ENCODE measurements at places on chromosomes 6 and 20.

GRCh38 chr6:77876300-77876699 lies 223.5 kb downstream of the MEI4 start:
- no peak for DNase-seq

DNA sequence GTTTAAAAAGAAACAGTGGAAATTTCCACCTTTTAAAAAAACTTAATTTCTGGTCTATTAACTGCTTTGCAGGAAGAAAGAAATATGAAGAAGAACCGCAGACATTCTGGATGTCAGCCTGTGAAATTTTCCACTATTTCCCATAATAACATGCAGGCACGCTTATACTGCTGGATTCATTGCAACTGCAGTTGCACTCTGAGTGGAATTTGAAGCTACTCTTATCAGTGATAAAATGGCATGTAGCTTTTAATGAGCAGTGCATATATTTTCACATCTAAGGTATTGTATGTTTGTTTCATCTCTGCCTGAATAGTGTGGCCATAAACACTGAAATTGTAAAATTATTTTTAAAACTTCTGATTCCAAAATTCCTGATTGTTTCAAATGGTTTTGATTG lies 28.2 kb downstream of the NCOA3 start:
- no peak for DNase-seq

DNA sequence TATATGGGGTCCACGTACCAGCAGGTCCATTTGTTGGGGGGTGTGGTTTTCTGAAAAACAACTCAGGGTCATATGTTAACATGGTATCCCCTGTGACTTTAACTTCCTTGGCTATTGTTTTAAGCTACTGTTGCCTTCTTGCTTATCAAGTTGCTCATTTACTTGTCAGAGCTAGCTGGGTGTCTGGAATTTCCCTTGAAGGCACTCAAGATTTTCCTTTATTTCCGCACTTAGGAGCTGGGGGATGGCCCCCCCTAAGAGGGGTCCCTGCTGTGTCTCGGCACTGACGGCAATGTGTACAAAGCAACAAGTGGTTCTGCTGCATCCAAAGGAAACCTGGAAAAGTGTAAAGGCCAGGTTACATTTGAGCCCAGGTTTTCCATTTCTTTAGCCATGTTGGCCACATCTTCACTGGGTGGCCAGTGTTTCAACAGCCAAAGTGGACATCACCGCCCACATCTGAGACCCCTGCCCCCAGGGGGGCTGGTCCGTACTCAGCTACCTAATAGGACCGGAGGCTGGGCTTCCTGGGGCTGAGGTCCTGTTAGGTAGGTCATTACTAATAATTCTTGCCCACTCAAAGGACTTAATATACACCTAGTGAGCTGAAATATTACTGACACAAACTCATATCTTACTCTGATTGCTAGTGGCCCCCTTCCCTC lies 24.8 kb upstream of the SYNDIG1 start:
- peak; percentile 68 for DNase-seq

GRCh38 chr6:5300206-5300764 lies 39.0 kb downstream of the FARS2 start:
- no peak for DNase-seq

GRCh38 chr6:113631666-113632065 lies 225.5 kb upstream of the MARCKS start:
- no peak for DNase-seq

GRCh38 chr6:9540534-9541126 lies 874.2 kb downstream of the TFAP2A start:
- no peak for DNase-seq

DNA sequence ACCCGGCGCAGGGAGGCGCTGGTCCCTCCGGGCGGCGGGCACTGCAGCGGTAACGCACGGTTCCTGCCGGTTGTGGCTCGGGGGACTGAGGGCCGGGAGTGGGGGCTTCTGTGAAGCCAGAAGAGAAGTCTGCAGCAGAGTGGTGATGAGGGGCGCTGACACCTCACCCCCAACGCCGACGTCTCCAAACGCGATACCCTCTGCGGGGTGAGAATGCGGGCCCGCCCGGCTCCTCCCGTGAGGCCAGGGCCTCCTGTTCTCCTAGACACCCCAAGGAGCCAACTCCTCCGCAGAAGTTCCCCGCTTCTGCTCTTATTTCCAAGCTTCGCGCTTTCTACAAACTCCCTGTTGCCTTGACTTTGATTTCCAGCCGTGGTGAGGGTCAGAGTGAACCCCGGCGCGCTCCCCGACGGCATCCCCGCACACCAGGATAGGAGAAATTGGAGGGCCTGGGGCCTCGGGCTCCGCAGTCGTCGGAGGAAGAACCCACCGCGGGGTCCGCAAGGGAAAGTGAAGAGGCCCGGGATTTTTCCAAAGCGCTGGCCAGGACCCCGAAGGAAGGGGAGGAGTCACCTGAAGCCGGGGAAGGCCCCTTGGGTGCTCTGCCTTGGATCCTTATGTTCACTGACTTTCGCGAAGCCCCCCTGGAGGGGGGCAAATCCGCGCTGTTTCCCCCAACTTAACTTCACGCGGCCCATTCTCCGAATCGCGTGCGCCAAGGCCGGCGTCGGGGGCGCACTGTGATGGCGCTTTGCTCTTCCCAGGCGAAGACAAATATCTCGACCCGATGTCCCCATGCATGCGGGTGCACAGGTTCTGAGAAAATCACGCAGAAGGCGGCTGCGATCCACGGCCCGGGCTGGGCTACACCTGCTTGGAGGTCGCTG lies 3.1 kb upstream of the INSM1 start:
- no peak for DNase-seq

GRCh38 chr6:144898052-144898689 lies 613.0 kb downstream of the UTRN start:
- no peak for DNase-seq

DNA sequence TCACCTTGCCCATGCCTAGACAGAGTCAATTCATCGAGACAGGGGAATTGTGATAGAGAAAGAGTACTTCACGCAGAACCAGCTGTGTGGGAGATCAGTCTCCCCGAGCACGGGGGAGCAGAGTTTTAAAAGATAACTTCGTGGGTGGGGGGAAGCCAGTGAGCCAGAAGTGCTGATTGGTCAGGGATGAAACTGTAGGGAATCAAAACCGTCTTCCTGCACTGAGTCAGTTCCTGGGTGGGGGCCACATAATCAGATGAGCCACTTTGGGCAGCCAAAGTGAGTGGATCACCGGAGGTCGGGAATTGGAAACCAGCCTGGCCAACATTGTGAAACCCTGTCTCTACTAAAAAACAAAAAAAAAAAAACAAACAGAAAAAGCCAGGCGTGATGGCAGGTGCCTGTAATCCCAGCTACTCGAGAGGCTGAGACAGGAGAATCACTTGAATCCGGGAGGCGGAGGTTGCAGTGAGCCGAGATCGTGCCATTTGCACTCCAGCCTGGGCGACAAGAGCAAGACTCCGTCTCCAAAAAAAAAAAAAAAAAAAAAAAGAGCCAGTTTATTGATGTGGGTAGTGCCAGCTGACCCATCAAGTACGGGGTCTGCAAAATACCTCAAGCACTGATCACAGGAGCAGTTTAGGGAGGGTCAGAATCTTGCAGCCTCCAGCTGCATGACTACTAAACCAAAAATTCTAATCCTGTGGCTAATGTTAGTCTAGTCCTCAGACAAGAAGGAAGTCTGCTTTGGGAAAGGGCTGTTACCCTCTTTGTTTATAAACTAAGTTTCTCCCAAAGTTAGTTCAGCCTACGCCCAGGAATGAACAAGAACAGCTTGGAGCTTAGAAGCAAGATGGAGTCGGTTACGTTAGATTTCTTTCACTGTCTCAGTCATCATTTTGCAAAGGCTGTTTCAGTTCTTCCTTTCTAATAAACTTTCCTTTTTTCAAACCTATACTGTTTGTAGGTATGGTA lies 3.9 kb upstream of the TRIM39 start:
- DNase-seq = no peak

- no peak for DNase-seq
These were observed 1.6 kb downstream of the PHF1 start for GRCh38 chr6:33412140-33413009.

DNA sequence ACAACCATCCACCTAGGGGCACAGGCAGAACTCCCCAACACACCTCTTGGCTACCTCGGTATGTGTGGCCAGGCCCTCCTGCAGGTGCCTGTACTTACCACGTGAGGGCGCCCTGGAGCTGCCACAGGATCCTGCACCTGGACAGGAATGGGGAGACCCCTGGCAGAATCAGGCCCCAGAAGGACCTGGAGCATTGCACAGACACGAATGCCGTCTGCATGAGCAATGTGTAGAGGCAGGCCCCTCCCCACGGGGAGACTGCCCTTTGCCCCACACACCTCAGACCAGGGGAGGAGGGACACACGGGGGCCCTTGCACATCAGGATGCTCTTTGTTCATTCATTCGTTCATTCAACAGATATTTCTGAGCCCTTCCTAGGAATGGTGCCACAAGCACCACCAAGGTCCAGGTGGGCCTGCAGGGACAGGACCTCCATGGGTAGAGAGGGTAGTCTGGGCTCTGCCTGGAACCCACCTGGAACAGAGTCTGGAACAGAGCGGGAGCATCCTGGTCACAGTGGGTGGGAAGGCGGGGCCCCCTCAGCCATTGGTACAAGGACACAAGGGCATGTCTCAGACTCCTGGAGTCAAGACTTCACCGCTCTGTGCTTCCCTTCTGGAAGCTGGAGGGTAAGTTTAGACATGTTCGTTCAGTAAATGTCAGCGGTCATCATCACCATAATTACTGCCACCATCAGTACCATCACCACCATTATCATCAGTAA lies 32.3 kb downstream of the YTHDF1 start:
- DNase-seq = peak; percentile 57

DNA sequence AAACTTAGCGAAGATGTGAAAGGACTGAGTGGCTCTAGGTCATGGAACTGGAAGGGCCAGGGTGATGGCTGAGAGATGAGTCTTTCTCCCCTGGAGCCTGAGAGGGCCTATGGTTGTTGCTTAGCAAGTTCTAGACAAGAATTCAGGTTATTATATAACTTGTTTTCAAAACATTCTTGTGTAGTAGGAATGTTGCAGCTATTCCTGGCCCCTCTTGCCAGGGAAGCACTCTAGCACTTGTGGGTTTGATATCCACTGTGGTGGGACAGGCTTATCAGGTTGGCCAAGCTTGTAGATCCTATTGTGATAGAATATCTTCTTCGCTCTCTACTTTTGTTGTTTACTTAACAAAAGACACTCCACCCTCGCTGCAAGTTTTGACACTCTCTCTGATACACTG lies 211.8 kb upstream of the CITED2 start:
- DNase-seq = no peak

- DNase-seq = no peak
These were observed 26.1 kb upstream of the KLHL31 start for GRCh38 chr6:53691667-53692133.

- no peak for DNase-seq
These were observed 189.5 kb upstream of the GMDS start for GRCh38 chr6:2434912-2435311.

- no peak for DNase-seq
These were observed 5.5 kb upstream of the TFAP2D start for GRCh38 chr6:50707652-50708300.

DNA sequence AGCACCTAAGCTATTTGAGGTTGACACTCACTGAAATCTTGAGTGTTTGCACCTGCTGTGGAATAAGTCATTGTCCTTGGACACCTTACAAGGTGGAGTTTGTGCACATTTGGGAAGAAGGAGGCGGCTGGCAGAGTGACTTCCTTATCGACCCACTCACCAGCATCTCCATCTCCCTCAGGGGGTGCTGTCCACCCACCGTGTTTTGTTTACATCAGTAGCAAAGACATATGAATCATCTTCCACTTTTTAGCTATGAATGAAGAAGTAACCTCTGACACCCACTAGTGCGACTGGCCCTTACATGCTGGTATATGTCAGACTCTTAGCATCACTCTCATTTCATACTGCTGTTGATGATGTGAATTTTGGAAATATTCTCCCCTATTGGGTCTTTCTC lies 119.5 kb upstream of the SGK1 start:
- no peak for DNase-seq

DNA sequence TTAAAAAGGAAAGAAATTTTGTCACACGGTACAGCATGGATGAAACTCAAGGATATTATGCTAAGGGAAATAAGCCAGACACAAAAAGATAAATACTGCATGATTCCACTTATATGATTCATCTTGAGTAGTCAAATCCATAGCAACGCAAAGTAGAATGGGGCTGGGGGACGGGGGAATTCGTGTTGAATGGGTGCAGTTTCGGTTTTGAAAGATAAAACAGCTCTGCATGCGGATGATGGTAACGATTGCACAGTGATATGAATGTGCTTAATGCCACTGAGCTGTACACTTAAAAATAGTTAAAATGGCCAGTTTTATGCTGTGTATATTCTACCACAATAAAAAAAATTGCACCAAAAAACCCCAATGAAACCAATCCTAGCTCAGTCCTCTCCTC lies 52.9 kb upstream of the SIRPA start:
- no peak for DNase-seq

DNA sequence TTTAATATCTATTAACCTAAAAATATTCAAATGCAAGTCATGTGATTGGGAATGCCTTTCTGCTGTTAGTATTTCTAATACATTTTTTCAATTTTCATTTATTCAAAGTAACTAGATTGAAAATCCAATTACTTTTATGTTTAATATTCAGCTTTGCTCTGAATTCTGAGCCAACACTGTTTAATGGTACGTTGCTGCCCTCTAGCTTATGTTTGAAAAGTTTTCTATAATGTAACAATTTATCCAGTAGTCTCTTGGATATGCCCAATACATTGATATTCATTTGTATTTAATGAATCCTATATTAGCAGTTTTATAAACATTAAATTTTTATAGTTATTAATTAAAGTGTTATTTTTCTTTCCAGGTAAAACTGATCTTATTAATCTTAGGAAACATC lies 47.4 kb downstream of the LGSN start:
- DNase-seq = peak; percentile 60

GRCh38 chr20:59182401-59183044 lies 18.9 kb downstream of the ZNF831 start:
- no peak for DNase-seq

DNA sequence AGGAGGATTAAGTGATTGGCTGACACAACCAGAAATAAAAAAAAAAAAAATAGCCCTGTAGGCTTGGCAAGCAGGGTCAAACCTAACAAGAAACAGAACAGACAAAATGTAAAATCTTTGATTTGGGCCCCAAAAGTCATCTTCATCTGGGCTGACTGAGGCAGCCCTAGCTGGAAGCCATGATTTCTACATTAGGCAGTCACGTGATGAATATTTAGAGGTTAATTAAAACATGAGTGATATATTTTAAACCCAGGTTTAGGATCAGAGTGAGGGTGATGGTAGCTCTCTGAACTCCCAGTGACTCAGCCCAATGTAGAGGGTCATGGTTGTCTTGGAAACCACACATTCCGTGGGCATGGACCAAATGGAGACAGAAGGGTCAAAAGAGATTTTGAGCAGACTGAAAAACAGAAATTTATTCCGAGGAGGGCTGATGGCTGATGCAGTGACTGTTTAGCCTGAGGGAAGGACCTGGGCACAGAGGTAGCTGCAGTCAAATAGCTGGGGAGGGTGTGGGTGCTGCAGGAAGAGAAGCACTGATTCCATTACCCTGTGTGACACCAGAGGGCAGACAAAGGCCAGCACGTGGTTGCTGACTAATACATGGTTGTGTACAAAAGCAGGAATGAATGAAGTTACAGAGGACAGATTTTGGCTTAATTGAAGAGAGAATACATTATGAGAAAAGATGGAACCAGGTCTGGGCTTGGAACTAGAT lies 573.1 kb upstream of the CHD6 start:
- no peak for DNase-seq

Data from kidney (tissue), 22 donors.